ENCODE measurements at places on chromosomes 1 and 21.
A peak's percentile ranks its signal among the peaks of the same experiment; 100 is the strongest.

- no peak for DNase-seq
Measured at GRCh38 chr1:5479876-5480646, 512.2 kb downstream of the NPHP4 start.

DNA sequence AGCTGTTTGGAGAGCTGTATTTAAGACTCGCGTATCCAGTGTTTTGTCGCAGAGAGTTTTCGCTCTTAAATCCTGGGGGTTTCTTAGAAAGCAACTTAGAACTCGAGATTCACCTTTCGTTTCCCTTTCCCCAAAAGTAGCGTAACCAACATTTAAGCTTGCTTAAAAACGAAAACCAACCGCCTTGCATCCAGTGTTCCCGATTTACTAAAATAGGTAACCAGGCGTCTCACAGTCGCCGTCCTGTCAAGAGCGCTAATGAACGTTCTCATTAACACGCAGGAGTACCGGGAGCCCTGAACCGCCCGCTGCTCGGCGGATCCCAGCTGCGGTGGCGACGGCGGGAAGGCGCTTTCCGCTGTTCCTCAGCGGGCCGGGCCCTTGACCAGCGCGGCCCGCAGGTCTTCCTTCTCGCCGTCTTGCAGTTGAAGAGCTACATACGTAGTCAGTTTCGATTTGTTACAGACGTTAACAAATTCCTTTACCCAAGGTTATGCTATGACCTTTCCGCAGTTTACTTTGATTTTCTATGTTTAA, 1.9 kb downstream of the OLIG1 start:
- DNase-seq: no peak

DNA sequence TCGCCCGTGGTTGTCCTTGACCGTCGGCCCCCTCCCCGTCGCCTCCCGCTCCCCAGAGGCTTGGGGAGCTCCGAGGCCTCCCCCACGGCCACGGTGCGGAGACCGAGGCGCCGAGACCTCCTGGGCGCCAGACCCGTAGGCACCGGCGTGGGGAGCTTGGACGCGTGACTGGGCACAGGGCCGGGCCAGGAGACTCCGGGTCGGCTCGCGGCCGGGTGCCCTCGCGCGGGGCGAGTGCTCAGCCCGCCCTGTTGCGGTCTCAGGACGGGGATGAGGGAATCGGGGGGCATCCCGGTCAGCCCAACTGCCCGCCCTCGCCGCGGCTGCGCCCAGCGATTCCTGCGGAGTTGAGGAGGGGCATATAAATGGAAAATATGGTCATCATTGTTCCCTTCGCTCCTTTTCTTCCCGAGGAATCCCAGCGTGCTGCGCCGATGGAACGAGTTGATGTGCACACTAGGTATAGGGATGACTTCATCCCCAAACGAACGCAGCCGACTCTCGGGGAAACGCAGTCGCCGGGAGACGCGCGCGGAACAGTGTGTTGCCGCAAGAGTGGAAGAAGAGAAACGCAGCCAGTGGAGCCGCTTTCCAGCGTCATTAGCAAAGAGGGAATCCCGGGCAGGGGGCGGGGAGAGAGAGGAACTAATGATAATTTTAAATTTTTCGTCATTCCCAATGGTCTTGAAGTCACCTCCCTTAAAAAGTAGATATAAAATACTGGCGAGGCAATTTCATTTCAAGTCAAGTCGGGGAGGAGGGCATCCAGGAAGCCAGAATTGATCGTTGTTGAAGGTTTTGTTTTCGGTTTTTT, 747 bp upstream of the ENAH start:
- DNase-seq: peak; percentile 10

DNA sequence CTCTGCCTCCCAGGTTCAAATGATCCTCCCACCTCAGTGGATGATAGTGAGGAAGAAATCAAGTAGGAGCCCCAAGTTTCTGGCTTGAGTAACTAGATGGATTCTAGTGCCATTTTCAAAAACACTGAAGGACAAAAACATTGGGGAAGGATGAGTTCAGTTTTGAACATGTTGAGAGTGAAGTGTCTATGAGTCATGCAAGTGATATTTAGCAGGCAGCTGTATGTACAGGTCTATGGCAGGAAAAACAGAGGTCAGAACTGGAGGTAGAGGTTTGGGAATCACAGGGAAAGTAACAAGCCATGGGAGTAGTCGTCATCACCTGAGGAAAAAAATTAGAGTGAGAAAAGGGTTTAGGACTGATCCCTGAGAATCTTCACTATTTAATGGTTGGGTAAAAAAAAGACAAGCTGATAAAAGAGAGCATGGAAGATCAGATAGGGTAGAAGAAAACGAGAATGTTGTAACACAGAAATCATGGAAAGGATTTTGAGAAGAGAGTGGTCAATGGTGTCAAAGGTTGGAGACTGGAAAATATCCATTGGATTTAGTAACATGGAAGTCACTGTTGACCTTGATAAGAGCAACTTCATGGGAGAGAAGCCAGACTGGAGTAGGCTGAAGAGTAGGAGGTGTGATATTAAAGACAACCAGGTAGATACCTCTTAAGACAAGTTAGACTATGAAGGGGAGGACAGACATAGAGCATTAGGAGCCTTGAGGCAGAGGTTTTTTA, 53.1 kb downstream of the DIPK1A start:
- no peak for DNase-seq

- no peak for DNase-seq
Measured at GRCh38 chr1:227134686-227135314, 183.5 kb downstream of the CDC42BPA start.

DNA sequence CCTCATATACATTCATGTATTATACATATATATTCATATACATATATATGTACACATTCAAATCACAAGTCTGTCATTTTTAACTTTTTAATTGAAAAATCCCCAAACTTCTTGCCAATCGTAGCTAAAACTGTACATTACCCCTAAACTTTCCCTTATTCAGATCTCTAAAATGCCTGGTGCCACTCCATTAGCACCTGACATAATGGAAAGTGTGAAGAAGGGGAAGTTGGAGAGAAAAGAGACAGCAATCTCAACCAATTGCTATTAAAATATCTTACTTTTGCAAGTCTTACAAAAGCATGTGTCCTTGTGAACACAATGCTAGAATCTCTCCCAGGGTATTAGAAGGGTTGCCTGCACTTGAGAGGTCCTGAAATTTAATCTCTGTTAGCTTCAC, 22.7 kb upstream of the PRKACB start:
- DNase-seq: no peak

DNA sequence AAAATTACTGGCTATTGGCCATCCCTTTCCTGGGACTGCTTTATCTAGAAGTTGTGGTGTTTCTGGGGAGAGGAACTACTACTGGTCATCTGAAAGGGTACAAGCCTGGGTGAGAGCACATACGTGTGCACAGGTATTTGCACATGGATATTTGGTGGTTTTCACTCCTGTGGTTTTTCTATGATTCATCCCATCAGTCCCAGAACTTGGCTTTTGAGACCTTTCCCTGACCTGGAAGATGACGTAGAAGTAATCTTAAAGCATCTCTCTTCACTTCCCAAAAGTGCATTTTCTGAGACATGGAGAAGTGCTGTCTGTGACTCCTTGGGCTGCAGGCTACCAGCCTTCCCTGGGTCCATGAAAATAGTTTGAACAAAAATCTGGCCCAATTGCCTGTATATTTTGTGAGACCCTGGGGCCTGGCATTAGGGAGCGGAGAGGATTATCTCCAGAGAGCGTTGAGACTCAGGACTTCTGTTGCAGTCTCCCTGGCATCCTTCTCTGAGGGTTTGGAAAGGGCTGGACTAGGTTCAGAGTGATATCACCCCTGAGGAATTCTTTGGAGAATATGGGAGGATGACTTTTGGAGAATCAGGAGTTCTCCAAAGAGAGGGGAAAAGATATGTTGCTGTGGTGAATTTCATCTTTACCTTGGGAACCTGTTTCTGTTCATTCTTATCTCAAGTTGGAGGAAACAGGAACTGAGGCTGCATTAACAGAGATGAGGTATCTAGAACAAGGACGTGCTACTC, 130.8 kb downstream of the NOS1AP start:
- DNase-seq: no peak

DNA sequence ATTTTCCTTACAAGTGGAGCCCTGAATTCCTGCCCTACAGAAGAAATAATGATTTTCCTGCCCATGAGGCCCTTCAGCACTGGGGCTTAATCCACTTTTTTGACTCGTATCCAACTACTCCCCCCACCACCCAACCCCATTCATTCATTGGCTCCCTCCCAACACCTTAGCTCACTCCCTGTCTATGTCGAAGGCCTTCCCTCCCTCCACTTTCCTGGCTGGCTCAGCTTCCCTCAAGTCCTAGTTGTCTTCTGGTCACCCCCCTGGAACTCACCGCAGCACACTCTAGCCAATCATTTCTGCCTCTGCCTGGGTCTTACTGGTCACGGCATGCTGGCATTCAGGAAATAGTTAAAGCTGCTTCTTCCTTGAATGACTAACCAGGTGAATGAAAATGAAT, 118.9 kb downstream of the PGBD5 start:
- no peak for DNase-seq

DNA sequence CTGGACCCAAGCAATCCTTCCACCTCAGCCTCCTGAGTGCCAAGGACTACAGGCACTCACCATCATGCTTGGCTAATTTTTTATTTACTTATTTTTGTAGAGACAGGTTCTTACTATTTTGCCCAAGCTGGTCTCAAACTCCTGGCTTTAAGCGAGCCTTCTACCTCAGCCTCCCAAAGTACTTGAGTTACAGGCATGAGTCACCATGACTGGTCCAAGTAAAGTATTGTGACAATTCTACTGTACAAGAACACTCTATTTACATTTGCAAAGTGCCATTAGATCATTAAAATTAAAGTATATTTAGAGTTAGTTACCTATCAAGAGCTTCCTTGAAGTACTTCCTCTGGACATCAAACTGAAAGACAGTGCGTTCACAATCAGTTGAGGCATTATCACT, 44.8 kb downstream of the NRDC start:
- DNase-seq: no peak

DNA sequence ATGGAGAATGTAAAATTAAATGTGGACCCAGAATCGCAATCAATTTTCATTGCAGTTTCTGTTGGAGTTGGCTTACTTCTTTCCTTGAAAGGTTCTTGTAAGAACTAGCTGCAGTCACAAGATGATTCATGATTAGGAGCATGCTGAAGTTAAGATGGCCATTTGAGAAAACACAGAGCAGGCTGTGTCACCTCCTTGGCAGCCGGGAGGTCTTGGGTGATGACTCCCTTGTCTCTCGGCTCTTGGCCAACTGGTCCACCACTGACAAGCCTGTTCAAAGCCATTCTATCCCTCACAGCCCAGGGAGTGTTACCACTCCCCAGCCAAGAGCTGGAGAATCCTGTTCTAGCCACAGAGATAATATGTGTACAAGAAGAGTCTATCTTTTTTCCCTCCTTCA, 40.6 kb downstream of the OPTC start:
- no peak for DNase-seq

- no peak for DNase-seq
Measured at GRCh38 chr1:94250341-94250740, 13.0 kb upstream of the ARHGAP29 start.

GRCh38 chr21:25313829-25314228, 293.5 kb downstream of the MRPL39 start:
- no peak for DNase-seq

DNA sequence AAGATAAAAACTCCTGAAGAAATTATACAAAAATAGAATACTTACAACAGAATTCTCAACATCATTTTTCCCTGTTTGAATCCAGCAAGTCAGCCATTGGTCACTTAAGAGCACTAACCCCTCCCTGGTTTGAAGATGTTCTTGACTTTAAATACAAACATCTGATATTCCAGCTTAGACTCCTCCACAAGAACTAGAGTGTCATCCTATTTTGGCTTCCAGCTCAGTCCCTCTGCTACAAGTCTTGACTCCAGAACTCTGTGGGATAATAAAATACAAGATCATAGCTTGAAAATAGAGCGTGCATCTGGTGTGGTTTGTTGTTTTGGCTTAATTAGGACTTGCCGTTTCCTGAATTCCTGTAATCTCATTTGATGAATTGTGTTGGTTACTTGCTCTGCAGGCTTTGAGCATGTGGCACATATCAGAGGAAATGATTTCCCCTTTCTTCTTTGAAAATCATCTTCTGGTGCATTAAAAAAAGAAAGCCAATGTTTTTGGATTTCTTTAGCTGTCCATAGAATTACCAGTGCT, 63.7 kb upstream of the DPT start:
- no peak for DNase-seq

DNA sequence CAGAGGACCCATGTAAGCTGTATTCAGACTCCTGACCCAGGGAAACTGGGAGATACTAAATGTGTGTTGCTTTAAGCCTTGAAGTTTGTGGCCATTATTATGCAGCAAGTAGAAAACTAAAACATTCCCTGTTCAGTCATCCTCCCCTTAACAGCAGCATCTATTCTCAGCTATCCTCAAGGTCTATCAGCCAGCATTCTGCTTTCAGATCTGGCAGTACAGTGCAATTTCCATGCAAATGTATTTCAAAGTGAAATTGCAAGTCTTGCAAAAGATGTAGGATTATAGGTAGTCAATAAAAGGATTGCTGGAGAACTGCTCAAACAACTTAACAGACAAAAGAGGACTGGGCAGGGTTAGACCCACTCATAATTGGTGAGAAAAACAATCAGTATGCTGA, 111.3 kb downstream of the NOS1AP start:
- DNase-seq: no peak

DNA sequence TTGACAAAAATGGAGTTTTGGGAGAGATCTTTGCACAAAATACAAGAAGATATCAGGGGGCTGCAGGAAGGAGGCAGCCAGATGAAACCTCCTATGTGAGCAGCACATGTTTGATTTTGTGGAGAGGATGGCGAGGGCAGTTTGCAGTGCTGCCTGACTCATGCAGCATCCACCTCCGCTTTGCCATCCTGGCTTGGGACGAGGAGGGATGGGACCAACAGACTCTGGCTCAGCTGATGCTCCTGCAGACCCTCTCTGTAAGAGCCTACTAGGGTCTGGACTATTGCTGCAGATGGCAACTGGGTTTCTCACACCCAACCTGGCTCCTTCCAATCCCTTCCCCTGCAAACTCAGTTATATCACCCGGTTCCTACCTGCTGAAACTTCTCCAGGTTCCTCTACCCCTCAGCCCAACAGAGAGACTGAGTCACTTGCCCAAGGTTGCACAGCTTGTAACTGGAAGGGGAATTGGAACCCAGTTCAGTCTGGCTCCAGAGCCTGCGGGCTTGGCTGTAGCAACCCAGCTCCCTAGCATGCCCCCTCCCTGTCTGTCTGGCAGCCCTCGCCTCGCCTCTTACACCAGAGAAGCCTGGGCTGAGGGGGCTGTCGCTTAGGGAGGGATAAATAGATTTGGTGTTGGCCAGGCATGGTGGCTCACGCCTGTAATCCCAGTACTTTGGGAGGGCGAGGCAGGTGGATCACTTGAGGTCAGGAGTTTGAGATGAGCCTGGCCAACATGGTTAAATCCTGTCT, 205.8 kb downstream of the PTPRU start:
- DNase-seq: no peak

- no peak for DNase-seq
Measured at GRCh38 chr1:15543589-15544568, 17.2 kb downstream of the DNAJC16 start.

DNA sequence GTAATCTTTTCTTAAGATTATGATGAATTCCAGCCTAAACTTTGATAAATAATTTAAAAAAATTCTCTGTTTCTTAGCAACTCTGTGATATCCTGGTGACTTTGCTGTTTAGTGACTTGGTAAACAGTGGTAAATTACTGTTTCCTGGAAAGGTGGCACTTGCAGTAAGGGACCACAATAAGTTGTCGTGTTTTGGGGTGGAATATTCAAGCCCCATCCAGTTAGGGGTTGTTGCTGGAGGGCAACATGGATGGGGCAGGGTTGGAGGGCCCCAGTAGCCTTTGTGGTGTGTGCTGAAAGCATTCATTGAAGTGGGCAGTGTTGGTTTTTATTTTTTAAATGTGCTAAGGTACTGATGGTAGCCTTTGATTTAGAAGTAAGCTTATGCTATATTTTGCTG, 30.3 kb downstream of the PRDM2 start:
- no peak for DNase-seq

Data from activated T-cell treated with anti-CD3 and anti-CD28 coated beads for 48 hours (primary cell).